Suppressor macrophage treated with lipopolysaccharide for 4 hours (primary cell): ENCODE measurements at places on chromosomes 6 and 20.

DNA sequence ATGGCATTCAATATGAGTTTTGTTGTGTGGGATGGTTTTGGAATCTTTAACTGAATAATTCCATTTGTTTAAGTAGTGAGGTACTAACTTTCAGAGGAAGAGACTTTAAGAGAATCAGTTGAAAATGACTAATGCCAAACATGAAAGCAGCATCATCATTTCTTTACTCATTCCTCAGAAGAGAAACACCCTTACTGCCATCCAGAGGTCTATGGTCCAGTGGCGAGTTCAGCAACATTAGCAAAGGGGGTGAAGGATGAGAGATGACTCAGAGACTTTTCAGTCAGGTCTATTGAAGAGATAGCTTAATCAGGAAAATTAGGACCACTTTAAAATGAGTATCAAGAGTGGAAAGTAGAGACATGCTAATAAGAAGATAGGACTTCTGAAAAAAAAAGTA is 118.8 kb downstream of the COL19A1 start:
- DNase-seq, result no peak

DNA sequence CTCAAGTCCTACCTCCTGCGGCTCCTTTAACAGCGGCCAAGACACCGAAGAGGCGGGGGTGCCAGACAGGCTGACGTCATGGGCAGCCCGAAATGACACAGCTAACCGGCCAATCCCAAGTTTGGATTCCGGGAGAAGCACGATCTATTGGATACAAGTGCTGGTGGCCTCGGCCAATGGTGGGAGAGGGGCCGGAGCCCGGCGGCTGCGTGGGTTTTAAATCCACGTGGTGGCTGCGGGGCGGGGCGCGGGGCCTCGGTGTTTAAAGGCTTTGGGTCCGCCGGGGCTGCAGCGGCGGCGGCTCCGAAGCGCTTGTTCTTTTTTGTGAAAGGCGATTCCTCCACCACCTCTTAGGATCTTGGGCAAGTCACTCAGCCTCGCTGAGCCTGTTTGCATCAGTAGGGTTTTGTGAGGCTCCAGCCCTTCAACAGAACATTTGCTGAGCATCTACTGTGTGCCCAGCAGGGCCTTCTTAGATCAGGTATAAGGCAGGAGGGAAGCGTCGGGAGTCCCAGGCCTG is 8.7 kb upstream of the PMEPA1 start:
- peak; percentile 97 for DNase-seq

DNA sequence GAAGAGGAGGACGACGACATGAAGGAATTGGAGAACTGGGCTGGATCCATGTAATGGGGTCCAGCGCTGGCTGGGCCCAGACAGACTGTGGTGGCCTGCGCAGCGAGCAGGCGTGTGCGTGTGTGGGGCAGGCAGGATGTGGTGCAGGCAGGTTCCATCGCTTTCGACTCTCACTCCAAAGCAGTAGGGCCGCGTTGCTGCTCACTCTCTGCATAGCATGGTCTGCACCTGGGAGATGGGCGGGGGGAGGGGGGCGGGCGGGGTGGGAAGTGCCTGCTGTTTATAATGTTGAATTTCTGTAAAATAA is 42.3 kb downstream of the CHMP4B start:
- DNase-seq, result no peak

DNA sequence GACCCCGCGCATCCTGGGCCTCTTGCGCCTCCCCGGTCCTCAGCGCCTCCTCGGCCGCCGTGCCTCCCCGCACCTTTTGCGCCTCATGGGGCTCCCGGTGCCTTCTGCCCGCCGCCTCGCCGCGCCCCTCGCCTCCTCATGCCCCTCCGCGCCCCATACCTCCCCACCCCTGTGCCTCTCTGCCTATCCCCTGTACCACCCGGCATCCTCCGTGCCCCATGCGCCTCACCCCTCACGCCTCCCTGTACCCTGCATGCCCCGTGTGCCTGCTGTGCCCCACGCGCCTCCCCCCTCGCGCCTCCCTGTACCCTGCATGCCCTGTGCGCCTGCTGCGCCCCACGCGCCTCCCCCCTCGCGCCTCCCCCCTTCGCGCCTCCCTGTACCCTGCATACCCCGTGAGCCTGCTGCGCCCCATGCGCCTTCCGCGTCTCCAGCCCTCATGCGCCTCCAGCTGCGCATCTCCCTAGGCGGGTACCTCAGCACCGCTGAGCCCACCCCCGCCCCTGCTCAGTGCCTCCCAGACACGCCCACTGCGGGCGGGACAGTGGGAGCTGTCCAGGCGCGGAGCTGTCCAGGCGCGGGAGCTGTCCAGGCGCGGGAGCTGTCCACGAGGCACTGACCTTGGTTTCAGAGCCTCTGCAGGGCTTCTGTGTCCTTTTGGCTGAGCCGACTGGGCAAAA is 37.1 kb downstream of the IGF2R start:
- DNase-seq, result no peak

DNA sequence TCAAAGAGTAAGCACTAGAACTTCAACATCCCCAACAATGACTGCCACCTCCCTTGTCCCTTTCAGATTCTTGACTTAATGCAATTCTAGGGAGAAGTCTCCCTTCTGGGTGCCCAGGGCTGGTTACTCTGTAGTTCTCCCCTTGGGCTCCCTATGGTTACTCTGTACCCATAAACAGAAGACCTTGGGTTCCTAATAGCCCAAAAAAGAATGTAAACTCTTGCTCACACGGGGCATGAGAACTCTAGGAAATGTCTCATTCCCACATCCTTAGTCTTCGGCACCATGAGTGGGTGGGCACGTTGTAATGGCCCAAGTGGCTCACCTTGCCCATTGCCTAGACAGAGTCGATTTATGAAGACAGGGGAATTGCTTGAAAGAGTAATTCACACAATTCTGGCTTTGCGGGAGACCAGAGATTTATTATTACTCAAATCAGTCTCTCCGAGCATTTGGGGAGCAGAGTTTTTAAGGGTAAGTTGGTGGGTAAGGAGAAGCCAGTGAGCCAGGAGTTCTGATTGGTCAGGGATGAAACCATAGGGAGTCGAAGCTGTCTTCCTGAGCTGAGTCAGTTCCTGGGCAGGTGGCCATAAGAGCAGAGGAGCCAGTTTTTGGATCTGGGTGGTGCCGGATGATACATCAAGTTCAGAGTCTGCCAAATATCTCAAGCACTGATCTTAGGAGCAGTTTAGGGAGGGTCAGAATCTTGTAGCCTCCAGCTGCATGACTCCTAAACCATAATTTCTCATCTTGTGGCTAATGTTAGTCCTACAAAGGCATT is 61.2 kb upstream of the SIRPG start:
- no peak for DNase-seq

- DNase-seq, result peak; percentile 49
Measured at GRCh38 chr6:73671911-73672685, 18.3 kb upstream of the SLC17A5 start.

- DNase-seq, result peak; percentile 66
Measured at GRCh38 chr20:31474097-31474436, 860 bp downstream of the DEFB124 start.

GRCh38 chr6:93848031-93848742 is 428.8 kb upstream of the EPHA7 start:
- DNase-seq, result no peak

DNA sequence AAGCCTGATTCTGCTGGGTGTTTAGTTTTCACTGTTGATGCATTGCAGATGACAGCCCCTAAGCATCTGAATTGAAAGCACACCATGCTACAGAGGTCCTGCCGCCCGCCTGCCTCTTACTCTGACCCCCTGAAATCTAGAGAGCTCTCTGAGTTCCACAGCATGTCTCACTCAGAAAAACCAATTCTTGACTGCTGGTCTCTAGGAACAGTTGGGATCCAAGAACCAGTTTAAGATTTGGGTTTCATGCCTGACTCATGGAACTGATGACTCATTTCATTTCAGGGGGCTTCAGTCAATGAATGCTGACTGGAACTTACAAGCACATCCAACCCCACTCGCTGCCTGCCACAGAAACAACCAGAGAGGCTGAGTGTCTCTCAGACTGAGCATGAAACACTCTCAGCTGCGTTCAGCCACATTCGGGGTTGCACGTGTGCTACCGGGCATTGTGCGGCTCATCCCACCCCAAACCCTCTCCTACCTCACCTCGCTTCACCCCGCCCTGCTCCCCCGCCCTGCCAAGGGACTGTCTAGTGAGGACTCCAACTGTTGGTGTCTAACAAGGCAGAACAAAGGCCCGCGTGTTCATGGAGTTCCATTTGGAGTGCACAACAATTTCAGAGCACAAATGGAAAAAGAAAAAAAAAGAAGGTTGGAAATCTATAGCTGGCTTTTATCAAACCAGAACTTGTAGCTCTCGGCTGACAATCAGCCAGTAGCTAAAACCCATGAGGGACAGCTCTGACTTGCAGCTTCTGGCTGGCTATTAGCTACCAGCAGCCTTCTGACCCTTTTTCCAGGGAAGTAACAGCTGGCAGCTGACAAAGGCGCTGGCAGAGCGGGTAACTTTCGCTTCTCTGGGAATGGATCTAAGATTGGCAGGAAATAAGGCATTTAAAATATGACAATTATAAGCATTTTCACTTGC is 20.0 kb upstream of the TRAF3IP2 start:
- no peak for DNase-seq

- DNase-seq, result no peak
Measured at GRCh38 chr6:84773431-84774156, 9.2 kb upstream of the TBX18 start.

DNA sequence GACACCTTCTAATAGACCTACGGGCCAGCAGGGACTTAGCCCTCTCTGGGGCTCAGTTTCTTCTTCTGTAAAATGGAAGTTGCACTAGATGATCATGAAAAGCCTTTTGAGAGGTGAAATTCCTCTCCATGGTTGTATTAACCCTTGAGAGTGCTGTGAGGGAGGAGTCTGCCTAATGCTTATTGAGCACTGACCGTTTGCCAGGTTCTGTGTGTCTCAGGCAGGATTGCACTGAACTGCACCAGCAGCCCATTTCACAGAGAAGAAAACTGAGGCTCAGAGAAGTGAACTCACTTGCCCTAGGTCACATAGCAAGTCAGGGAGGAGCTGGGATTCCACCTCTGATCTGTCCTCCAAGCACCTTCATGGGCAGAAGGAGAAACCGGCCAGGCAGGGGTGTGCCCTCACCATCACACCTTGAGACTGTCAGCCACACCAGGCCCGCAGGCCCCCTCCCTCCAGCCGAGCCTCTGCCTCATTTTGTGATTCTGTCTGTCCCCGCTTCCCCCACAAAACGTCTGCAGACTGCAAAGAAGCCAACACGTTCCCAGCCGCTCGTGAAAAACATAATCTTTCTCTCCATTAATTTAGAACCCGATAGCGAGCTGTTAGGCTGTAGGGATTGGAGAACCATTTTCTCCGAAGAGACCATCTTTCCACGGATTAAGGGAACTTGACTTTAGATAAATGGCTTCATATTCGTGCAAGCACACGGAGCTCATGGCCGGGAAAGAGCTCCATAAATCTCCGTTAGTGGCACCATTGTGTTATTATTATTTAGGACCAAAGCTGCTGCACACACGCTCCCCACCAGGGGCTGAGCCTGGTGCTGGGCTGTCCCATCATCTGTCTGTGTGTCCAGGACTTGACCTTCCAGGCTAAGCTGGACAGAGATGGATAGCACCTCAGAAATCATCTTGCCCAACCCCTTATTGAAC is 46.0 kb downstream of the KIAA1755 start:
- DNase-seq, result no peak

- DNase-seq, result no peak
Measured at GRCh38 chr20:57469418-57470211, 55.3 kb downstream of the CTCFL start.

GRCh38 chr6:137978252-137978896 is 111.3 kb downstream of the TNFAIP3 start:
- no peak for DNase-seq

GRCh38 chr6:52136055-52136454 is 48.6 kb upstream of the PKHD1 start:
- no peak for DNase-seq

DNA sequence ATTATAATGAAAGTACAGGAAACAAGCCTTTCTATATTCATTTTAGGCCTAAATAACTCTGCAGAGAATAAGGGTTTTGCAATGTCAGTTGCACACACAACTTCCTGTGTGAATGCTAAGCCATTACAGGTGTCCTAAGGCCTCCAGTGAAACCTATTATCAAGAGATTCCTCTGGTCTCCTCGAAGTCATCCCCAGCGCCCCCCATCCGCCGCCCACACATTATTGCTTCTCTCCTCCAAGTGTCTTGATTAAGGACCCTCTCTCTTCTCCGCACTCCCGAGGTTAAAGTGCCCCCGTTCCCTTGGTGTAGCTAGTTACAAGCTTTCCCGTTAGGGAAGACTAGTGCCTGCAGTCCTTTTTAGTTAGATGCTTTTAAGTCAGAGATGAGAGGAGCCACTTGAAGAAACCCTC is 1.3 kb downstream of the HIVEP2 start:
- peak; percentile 56 for DNase-seq

DNA sequence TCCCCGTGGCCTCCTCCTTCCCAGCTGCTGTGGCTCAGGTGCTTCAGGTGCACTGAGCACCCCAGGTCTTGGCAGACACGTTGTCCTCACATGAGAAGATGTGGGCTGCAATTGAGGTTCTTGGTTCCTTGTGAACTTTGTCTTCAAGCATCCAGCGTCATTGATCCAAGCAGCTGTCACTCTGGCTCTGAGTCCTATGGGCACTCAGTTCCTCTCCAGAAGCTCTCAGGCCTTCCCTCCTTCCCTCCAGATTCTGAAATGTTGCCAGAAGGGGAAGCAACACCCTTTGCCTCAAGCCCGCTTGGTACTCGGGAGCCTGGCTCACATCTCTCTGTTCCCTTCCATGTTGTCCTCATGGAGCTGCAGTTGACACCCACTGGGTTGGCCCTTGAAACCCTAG is 8.4 kb upstream of the MRGBP start:
- DNase-seq, result peak; percentile 28

DNA sequence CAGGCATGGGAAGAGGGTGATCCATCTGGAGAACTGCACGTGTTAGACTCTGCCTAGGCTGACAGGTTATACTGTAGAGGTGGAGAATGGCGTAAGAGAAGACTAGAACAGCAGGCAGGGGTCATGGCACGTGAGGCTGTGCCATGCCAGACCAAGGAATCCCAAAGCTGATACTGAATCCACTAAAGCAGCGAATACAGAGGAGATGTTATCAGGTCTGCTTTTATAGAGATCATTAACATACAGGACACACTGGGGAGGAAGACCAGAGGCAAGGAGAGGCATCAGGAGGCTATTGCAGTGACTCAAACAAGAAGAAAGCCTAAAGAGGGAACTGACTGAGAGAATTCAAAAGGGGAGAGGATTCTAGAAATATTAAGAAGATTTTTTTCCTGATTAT is 12.9 kb downstream of the PHACTR1 start:
- no peak for DNase-seq

DNA sequence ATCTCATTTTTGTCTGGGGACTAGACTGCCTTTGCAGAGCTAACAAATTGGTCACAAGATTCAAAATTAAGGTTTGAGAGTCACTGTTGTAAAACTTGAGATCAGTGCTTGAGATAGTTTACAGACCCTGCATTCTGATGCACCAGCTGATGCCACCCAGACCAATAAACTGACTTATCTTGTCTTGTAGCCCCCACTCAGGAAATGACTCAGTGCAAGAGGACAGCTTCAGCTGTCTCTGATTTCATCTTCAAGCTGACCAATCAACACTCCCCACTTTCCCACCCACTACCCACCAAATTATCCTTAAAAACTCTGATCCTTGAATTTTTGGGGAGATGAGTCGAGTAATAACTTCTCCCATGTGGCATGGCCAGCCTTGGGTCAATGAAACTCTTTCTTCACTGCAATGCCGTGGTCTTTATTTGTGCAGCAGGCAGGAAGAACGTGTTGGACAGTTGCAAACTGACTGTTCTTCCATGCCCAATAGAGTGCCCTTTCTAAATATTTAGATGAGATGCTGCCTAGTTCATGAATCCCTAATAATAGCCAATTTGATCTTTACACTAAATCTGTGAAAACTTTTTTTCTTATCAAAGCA is 48.3 kb upstream of the PROKR2 start:
- peak; percentile 15 for DNase-seq
